ENCODE measurements at places on chromosomes 11 and 22.

GRCh38 chr22:24822471-24822870, 16.5 kb downstream of the SGSM1 start:
- DNase-seq: no peak

- DNase-seq: no peak
Observed at GRCh38 chr11:121455115-121455514, 2.3 kb upstream of the SORL1-AS1 start.

DNA sequence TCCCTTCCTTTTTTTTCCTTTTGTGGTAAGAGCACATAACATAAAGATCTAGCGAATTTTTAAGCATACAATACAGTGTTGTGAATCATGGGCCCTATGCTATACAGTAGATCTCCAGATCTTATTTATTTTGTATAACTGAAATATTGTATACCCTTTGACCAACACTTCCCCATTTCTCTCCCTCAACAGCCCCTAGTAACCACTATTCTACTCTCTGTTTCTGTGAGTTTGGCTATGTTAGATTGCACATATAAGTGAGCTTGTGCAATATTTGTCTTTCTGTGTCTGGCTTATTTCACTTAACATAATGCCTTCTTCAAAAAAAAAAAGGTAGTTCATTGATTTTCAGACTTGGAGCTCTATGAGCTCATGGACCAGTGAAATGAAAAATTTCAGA, 180.5 kb downstream of the C11orf91 start:
- DNase-seq: no peak

- no peak for DNase-seq
Observed at GRCh38 chr22:39900306-39901227, at the start of gene GRAP2. Gene GRAP2 (plus strand): TSS chr22:39901084. CDS start chr22:39947107, 46,023 bp downstream.

DNA sequence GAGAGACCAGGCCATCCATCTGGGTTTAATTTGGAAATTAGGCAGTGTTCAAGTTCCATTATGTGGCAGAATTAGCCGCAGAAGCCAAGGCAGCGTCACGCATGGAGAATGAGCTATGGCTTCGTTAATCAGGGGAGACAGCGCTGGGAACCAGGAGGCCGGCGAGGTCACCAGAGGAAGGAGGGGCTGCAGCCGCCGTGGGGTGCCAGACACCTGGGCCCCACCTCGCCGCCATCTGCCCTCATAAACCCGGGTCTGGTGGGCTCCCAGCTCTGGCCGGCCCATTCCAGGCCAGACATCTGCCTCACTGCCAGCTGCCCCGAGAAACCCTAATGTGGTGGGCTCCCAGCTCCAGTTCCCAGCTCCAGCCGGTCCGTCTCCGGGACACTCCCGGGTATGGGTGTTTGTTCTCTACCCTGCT, 676.9 kb downstream of the BRD1 start:
- no peak for DNase-seq

GRCh38 chr11:101885631-101886030, 29.2 kb upstream of the CEP126 start:
- no peak for DNase-seq

DNA sequence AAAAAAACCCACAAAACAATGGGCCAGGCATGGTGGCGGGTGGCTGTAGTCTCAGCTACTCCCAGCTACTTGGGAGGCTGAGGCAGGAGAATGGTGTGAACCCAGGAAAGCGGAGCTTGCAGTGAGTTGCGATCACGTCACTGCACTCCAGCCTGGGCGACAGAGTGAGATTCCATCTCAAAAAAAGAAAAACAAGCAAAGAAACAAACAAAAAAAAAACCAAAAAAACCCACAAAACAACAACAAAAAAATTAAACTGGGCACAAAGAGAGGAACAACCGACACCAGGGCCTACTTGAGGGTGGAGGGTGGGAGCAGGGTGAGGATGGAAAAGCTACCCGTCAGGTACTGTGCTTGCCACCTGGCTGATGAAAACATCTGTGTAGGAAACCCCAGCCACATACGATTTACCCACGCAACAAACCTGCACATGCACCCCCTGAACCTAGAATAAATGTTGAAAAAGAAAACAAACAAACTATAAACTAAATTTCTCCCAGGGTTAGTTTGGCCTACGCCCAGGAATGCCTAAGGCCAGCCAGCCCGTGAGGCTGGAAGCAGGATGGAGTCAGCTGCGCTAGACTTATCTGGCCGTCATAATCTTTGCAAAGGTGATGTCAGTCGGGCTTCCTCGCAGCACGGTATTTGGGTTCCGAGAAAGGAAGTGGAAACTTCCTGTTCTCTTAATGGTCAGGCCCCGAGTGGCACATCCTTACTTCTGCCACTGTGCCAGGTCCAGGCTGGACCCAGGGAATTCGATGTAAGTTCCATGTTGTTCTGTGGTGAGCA, 21.9 kb upstream of the CYB5R3 start:
- DNase-seq: peak; percentile 29

- no peak for DNase-seq
Observed at GRCh38 chr11:65981972-65982823, 19.8 kb downstream of the EIF1AD start.

DNA sequence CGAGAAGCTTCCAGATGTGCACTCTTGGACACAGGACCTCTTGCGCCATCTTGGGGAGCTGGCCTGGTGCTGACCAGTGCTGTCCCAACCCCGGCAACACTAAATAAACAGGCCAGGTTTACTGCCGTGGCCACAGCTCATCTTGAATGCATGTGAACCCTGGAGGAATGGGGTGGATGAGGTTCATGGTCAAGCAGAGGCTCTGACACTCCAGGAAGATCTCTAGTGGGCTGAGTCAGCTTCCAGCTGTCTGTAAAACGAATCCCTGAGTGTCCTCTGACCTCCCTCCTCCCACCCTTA, 51.8 kb downstream of the ALX4 start:
- peak; percentile 13 for DNase-seq

- no peak for DNase-seq
Observed at GRCh38 chr22:47301820-47302475, 539.5 kb downstream of the TBC1D22A start.

- DNase-seq: peak; percentile 15
Observed at GRCh38 chr11:38950867-38951266, 2352.8 kb upstream of the RAG2 start.

- no peak for DNase-seq
Observed at GRCh38 chr11:19722702-19723101, 10.1 kb downstream of the NAV2 start.

GRCh38 chr22:41772198-41772597, 28.3 kb upstream of the CCDC134 start:
- DNase-seq: peak; percentile 14

GRCh38 chr11:112644410-112645131, 316.6 kb upstream of the NCAM1 start:
- DNase-seq: no peak

DNA sequence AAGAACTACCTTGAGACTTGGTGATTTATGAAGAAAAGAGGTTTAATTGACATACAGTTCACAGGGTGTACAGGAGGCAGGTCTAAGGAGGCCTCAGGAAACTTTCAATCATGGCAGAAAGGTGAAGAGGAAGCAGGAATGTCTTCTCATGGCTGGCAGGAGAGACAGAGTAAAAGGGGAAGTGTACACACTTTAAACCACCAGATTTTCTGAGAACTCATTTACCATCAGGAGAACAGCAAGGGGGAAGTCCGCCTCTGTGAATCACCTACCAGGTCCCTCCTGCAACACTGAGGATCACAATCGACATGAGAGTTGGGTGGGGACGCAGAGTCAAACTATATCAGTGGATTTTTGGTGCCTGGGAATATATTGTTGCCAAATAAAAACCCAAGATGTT, 40.3 kb upstream of the OR5D13 start:
- DNase-seq: no peak

DNA sequence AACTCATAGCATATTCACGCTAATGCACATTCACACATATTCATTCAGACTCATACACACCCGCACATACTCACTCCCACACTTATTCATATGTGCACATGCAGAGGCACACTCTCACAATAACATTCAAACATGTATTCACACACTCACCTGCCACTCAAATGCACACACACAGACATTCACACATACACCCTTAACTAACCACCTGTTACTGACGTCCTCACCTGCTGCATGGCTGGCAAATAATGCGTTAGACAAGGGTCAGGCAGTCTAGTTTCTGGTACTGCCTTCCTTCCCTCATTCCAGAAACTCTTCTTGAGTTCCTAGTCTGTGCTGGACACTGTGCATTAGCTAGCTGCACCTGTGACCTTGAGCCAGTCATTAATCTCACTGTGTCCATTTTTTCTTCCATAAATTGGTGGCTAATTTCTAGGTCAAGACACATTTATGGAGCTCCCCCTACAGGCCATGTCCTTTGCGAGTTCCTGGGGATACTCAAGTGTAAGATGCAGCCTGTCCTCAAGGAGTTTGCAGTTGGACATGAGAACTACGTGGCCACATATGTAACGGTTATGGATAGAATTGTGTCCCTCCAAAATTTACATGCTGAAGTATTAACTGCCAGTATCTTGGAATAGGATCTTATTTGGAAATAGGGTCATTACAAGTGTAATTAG, 34.5 kb upstream of the SEZ6L start:
- peak; percentile 1 for DNase-seq

DNA sequence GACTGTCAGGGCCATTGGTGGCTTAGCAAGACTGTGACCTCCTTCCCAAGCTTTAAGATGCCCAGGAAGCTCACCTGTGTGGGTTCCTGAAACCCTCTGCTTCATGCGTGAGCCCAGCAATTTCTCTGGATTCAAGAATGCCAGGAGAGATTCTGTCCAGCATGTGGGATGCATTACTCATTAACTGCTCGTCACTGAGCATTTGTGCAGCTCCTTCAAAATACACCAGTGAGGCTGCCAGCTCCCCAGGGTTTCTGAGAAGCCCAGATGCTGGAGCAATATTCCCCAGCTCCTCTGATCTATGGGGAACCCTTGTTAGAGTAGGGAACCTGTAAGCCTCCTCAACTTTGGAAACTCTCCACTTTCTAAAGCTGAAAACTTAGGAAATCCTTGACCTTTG, 126.5 kb downstream of the CHST1 start:
- peak; percentile 4 for DNase-seq

GRCh38 chr11:70074746-70075145, 3.4 kb upstream of the ANO1 start:
- no peak for DNase-seq

DNA sequence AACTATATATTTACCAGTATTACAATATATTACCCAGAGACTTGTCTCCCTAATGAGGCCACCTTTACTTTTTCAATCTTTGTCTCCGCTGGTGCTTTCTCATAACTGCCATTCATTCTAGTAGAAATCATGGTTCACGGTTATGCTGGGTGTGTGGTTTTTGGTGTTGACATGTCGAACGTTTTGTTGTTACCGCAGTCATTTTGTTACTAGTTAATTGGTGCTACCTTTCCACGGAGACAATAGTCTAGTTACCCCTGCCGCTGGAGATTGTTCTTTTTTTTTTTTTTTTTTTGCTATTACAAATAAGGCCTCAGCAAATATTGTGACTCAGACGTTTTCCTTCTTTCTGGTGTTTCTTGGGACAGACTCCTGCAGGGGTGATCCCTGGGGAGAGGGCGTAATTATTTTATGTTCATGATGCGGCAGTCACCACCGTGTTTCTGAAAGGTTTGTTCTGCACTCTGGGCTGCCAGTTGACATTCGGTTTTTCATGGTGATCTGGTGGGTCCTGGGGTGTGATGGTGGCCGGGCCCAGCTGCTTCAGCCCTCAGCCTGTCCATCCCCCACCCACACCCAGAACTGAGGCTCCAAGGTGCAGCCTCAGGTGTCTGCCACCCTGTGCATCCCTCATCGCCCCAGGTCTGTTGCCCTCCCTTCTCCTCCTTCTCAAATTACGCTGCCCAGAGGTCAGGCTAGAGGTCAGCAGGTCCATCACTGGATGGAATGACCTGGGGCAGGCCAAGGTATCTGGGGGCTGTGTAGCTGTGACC, 28.6 kb downstream of the LRP5 start:
- DNase-seq: no peak

DNA sequence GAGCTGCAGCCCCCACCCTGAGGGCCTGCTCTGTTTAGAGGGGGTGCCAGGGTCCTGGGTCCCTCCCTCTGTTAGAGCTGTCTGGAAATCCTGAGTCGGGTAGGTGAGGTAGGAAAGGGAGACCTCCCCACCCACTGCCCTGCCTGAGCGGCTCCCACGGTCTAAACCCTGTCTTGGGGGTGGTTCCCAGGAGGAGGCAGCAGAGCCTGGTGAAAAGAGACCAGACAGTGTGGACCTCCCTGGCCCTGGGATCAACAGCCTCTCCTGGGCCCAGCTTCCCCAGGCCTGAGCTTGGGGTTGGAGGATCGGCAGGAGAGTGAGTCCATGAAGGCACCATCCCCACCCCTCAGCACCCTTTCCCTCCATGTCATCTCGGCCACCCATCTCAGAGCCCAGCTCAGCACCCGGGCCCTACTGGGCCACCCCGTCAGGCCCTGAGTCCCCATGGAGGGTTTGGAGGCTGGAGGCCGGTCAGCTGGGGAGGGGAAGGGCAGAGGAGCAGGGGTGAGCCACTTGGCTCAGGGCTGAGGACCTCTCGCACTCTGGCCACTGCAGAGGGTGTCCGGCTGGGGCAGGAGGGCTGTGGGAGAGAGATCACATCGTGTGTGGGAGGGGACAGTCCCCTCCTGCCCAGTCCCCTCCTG, 37.2 kb downstream of the RTN4R start:
- no peak for DNase-seq

- DNase-seq: no peak
Observed at GRCh38 chr22:45192701-45193187, 29.0 kb downstream of the NUP50 start.

- no peak for DNase-seq
Observed at GRCh38 chr11:86249307-86250098, 5.0 kb downstream of the EED start.

GRCh38 chr11:14306481-14306880, 52.5 kb downstream of the RRAS2 start:
- DNase-seq: no peak

- DNase-seq: peak; percentile 30
Observed at GRCh38 chr11:10701982-10702381, 8.4 kb upstream of the IRAG1 start.

- DNase-seq: no peak
Observed at GRCh38 chr11:16321148-16321547, 35.2 kb downstream of the SOX6 start.

DNA sequence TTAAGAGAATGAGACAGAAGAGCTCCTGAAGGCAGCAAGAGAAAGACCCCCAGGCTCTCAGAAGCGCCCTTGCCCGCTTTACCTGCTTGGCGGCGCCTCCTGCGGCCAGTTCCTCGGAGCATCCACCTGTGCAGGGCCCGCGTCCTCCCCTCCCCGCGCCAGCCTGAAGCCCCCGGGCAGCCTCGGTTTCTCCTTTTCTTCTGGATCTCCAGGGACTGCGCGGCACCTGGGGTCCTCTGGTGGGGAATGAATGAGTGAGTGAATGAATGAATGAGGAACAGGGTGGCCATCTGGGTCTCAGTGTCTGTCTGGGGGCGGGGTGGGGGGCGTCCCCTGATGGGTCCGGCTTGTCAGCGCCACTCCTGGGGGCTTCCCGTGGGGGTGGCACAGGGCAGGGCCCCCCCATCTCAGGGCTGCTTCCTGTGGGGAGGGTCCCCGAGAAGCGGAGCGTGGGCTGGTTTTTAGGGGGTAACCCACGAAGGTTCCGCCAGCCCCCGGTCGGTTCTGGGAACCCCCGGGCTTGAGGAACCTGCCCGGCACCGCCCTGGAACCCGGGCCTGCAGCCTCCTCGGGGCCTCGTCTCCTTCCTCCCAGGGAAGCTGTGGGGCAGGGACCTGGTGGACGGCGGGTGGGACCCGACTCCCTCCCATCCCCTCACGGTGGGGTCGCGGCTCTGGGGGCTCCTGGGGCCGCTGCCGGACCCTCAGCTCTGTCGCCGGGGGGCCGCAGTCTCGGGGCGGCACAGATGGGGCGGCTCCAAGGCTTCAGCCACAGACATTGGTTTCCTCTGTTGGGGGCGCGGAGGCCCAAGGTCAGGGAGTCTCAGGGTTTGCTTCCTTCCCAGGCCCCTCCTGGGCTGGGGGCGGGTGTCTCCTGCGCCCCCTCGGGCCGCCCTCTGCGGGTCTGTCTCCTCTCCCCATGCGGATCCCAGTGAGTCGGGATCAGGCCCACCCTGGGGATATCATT, 8.3 kb upstream of the KRTAP5-7 start:
- DNase-seq: no peak

All from ELR (cell line).